ENCODE measurements at places on chromosomes 4 and X. TPM values are rescaled to one million over a fixed set of nuclear protein-coding genes. Genes with fewer than 3 reads are reported as not detected.

- no peak for DNase-seq
Measured at GRCh38 chr4:185411849-185412248, 13.9 kb downstream of the UFSP2 start.

GRCh38 chrX:130264573-130264972 is 4.1 kb downstream of the ZNF280C start:
- DNase-seq: no peak

DNA sequence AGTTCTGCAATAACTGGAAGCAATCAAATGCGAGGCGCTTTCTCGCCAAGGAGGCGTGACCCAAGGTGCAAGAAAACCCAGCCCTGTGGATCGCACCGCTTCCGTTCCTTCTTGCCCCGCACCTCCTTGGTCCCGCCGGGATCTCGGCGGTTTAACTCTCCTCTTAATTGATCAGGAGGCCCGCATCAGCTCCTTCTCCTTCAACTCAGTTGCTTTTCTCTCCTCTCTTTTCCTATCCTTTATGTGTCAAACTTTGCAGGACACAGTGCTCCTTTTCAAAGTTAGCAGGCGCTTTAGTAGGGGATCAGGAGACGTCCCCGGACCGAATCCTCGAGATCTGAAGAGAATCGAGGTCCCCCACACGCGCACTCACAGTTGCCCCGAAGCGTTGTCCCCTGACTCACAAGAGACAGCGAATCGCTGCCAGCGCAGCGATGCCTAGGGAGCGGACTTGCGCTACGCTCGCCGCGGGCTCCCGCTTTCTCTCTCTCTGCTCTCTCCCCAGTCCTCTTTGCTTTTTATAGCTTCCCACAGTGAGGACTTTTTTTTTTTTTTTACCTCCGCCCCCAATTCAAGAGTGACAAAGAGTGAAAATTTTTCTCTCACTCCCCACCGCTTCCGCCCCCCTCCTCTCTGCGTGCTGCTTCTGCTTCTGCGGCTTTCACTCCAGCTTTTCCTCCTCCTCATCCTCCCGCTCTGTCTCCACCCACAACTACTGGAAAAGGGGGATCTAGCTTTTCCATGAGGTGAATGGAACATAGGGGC is at the start of gene DKK2:
DKK2 (minus strand) TSS at position 495 of the 765 bp plus-strand sequence. CDS start 722 bp downstream, outside the sequence.
- peak; percentile 39 for DNase-seq

GRCh38 chr4:148445071-148445859 is 3.1 kb upstream of the NR3C2 start:
- peak; percentile 48 for DNase-seq

DNA sequence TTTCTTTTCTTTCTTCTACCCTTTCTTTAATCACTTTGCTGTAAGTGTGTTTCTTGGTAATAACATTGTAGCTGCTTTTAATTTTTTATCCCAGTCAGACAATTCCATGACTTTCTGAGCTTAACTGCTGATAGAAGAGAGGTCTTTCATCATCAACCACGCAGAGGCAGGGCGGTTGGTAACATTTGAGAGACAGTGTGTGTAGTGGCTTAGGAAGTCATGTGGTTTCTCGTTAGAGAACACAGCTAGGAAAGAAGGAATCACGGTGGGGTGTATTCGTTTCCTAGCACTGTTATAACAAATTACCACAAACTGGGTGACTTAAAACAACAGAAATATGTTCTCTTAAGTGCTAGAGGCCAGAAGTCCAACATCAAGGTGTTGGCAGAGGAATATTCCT is 11.5 kb downstream of the PRPS2 start:
- DNase-seq: no peak

GRCh38 chrX:109533005-109533404 is 3.6 kb upstream of the NXT2 start:
- no peak for DNase-seq

The TRIM60 gene
- not detected for total RNA-seq

DNA sequence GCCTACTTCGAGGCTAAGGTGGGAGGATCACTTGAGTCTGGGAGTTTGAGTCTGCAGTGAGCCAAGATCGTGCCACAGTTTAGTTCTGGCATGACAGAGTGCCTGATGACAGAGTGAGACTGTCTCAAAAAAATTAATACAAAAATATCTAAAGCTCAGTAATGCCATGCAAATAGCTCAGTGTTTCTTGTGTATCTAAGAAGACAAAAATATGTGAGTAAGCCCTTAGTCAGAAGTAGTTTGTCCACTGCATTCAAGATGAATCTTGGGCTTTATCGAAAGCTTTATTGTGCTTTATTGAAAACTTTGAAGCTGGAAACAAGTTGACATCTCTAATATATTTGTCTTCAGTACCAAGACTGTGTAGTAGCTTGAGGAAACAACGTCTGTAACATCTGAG is 115.9 kb downstream of the GPAT3 start:
- DNase-seq: no peak

GRCh38 chr4:38570647-38571276 is 93.2 kb upstream of the KLF3 start:
- DNase-seq: no peak

GRCh38 chr4:168826620-168827019 is 183.4 kb downstream of the CBR4 start:
- DNase-seq: no peak

DNA sequence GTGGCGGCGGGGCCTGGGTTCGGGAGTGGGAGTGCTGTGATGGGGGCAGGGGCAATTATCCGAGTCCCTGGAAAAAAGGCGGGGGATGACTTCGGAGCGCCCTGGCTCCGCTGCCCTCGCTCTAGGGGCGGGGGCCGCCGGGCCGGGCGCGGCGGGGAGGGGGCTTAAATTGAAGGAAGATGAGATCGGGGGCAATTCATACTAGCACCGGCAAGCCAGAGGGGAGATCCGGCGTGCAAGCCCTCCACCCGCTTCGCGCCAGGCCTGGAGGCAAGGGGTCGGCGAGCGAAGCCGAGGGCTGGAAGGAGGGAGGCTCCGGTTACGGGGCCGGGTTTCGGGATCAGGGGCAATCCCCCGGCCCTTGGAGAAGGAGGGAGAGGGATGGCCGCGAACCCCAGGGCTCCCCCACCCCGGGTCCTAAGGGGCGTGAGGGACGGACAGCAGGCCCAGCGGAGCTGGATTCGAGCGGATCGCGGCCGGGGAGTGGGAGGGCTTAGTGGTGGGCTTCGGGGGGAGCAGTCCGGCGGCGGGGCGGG is 1.2 kb downstream of the BCORL1 start:
- DNase-seq: no peak

The GNL3L gene
- 40.1 TPM for total RNA-seq

- DNase-seq: peak; percentile 87
Measured at GRCh38 chrX:13387666-13388494, 68.0 kb upstream of the ATXN3L start.

- DNase-seq: no peak
Measured at GRCh38 chrX:86148594-86148993, 343 bp downstream of the DACH2 start.

- DNase-seq: no peak
Measured at GRCh38 chr4:174613979-174614378, 91.7 kb upstream of the HPGD start.

The GRK4 gene
- 16.7 TPM for total RNA-seq

DNA sequence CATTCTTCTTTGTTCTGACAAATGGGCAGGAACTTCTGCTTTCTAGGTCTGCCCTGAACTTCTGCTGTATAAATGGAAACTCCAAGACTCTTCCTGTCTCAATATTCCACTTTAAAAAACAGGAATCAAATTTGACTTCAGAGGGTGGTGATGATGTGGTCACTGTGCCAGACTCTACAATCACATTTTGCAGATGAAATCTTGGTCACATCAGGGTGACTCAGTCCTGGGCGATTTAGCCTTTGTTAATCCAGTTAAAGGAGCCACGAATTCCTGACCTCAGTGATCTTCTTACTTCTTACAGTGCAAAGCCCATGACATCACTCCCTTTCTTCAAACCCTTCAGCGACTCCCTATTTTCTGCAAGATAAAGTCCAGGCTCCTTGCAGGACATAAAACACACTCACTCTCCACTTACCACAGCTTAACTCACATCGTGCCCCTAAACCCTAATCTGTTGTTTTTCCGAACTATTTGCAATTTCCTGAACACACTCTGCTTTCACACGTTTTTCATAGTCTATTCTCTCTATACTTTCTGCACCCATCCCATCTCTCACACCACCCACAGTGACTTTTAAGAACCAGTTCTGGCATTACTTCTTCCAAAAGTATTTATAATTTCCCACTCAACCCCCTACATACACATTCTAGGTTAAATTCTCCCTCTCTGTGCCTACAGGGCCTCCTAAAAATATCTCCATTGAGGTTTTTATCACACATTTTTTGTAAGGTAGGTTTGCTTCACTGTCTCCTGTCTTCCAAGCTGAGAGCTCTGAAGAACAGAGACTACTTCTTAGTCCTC is 11.1 kb downstream of the GASK1B start:
- peak; percentile 90 for DNase-seq

The EDA2R gene
- 34.5 TPM for total RNA-seq

The ERCC6L gene
- not detected for total RNA-seq

GRCh38 chrX:69133921-69134542 is 31.2 kb downstream of the PJA1 start:
- DNase-seq: peak; percentile 32

GRCh38 chr4:2489081-2489805 is 20.3 kb downstream of the RNF4 start:
- DNase-seq: no peak

The LRCH2 gene
- total RNA-seq: not detected

- peak; percentile 28 for DNase-seq
Measured at GRCh38 chrX:149003863-149004660, 501.0 kb downstream of the IDS start.

DNA sequence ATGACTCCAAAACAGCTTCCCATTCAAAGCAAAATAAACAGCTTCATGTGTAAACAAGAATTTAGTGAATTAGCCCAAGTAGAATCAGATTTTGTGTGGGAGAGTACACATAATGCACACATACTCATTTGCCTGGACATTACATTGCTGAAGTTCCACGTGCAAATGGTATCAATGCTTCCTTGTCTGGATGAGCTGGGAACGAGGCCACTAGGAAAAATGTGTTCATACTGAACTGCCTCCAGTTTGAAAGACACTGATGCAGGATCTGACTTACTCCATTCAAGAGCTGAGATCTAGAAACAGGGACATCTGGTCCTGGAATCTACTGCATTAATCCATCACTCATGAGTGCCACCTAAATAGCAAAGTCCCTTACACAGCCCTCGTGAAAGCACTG is 228.0 kb downstream of the APBB2 start:
- no peak for DNase-seq

The HS3ST1 gene
- total RNA-seq: 0.16 TPM

The MGAT4D gene
- not detected for total RNA-seq

GRCh38 chr4:88054901-88055300 is 47.5 kb downstream of the PKD2 start:
- peak; percentile 49 for DNase-seq

DNA sequence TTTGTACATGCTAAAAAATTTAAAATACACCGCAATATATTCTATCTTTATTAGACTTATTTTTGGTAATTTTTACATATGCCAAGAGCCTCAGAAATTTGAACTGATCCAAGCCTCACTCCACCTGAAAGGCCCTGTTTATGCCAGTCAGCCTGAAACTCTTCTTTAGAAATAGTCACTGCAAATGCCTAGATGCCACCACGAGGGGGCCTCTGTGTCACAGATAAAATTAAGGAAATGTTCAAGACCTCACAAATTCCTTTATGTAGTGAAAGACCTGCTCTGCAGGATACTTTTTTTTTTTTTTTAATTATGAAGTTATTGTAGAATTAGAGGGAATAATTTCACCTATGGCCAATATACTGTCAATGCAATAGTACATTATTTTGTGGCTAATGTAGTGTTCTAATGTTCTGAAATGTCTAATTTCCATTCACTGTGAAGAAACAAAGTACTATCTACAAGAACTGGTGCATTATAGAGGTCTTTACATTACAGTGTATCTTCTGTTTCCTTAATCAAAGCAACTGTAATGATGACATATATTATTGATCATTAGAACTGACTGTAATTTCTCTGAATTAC is 69.8 kb downstream of the DTHD1 start:
- no peak for DNase-seq

The NWD2 gene
- not detected for total RNA-seq

DNA sequence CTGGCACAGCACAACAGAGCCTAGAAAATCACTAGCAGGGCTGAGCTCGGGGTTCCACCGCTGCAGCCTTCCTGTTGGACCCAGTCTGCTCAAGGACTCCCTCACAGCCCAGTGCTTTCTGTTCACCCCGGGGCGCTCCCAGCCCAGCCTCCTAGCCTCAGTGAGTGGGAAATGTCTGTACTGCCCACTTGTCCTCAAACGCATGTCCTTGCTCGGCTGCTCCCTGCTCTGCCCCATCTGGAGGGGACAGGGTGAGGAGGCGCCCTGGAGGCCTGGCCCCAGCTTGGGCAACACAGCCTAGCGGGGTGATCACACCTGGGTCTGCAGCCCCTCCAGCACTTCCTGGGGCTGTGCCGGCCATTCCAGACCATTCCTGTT is 11.9 kb upstream of the CCNQ start:
- DNase-seq: no peak

- DNase-seq: peak; percentile 23
Measured at GRCh38 chr4:71732706-71733105, 51.2 kb downstream of the GC start.

GRCh38 chr4:165477799-165478198 is 99.0 kb downstream of the CPE start:
- no peak for DNase-seq

DNA sequence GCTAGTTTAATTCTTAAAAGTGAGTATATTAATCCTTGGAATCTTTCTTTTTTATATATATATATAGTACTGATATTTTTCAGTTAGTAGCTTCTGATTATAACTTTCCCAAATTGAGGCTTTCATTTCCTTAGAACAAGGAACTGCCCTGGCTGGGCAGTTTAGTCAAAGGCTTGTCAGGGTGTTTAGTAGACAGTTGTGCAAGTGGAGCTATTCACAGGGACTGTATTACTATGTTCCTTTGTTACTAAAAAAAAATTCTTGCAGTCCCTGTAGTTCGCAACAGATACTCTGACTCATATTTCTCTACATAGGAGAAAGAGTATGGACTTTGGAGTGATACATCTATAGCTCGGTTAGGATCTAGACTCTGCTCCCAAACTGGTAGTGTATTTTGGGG is 20.8 kb downstream of the USO1 start:
- peak; percentile 34 for DNase-seq
